ENCODE measurements at places on chromosomes 7 and 10.
A peak's percentile ranks its signal among the peaks of the same experiment; 100 is the strongest.

GRCh38 chr10:91206427-91206826 is 14.0 kb upstream of the PCGF5 start:
- DNase-seq, result no peak

DNA sequence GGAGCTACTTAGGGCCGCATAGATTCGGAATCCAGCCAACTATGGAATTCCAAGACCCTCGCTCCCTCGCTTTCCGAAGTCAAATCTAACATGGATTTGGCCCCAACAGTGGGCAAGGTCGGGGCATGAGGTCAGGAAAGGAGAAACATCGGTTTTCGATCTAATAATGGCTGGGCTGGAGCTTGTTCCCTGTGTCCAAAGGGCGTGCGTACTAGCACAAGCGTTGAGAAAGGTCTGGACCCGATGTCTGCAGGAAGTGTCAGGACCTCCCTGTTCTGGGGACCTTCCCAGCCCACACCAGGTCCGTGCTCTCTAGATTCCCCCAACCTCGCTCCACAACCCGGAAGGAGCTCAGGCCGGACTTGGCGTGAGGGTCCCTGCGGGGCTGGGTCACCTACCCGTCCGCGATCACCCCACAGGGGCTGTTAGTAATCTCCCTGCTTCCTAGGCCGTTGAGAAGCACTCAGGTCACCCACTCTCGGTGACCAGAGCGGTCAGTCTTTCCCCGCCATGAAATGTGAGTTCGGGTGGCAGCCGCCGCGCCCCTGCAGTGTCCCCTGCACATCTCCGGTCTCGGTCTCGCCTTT is 4.8 kb downstream of the FEZF1 start:
- no peak for DNase-seq

GRCh38 chr10:108454224-108454623 is 1289.7 kb upstream of the SORCS1 start:
- no peak for DNase-seq

DNA sequence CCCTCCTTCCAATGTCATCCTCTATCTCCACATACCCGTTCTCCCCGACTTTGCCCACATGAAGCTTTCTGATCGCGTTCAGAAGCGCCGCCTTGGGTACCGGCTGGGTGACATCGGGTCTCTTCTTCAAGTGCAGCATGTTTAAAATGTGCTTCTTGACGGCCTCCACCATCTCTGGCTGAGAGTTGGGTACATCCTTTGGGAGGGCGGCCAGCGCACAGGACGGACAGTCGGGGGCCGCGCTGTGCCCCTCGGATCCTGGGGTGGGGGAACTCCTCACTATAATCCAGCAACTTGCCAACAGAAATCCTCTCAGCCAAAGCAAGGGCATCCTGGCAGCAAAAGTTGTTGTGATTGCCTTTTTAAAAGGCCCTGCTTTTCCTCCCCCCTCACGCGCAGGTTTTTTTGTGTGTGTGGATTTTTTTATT is 2.8 kb downstream of the INHBA start:
- peak; percentile 4 for DNase-seq

DNA sequence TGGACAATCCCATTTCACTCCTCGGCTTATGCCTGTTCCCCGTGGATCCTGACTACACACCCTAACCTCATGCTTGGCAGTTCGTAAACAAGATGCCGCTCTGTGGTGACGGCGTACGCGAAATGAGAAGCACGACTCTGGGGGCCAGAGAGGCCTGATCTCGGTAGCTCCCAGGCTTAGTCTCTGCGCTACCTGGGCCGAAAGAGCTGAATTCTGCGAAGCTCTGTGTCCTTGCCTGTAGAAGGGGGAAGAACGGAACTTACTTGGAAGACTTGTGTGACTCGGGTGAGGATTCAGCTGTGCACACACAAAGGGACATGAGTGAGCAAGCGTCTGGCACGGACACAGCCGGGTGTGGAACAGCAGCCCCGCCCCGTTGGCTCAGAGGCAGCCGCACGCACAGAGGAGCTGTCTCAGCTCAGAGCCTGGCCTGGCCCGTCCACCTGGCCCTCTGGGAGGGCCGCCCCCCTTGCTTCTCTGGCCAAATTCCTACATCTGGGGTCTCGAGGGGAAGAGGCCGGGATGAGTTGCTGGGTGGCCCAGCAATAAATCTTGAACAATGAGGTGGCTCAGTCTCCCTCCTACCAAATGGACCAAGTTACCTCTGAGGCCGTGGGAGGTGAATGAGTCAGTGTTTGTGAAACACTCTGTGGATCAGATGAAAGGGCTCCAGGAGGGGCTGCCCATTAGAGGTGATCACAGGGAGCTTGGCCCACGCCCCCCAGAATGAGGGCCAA is 83.8 kb downstream of the PDGFA start:
- DNase-seq, result no peak

- no peak for DNase-seq
Measured at GRCh38 chr7:30474893-30475292, 3.7 kb downstream of the NOD1 start.

DNA sequence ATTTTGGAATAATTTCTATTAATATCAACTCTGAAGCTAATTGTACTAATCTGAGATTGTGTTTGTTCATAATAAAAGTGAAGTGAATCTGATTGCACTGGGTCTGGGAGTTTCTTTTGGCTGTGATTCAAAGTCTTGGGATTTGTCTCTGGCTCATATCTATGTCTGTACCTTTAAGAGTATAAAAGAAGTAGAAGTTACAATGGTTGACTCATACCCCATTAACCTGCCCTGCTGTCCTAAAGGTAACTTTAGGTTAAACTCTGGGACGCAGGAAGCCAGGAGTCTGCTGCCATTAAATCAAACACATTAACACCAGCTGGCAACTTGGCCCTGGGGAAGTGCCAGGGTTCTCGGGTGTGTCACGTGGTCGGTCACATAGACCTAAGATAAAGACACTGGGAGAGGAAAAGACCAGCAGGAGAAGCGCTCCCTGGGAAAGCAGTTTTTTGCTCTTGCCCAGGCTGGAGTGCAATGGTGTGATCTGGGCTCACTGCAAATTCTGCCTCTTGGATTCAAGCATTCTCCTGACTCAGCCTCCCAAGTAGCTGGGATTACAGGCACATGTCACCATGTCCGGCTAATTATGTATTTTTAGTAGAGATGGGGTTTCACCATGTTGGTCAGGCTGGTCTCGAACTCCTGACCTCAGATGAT is 17.8 kb downstream of the SCD start:
- DNase-seq, result peak; percentile 33

Data from NCI-H524 (cell line).